ENCODE measurements at places on chromosomes 6 and 20.

DNA sequence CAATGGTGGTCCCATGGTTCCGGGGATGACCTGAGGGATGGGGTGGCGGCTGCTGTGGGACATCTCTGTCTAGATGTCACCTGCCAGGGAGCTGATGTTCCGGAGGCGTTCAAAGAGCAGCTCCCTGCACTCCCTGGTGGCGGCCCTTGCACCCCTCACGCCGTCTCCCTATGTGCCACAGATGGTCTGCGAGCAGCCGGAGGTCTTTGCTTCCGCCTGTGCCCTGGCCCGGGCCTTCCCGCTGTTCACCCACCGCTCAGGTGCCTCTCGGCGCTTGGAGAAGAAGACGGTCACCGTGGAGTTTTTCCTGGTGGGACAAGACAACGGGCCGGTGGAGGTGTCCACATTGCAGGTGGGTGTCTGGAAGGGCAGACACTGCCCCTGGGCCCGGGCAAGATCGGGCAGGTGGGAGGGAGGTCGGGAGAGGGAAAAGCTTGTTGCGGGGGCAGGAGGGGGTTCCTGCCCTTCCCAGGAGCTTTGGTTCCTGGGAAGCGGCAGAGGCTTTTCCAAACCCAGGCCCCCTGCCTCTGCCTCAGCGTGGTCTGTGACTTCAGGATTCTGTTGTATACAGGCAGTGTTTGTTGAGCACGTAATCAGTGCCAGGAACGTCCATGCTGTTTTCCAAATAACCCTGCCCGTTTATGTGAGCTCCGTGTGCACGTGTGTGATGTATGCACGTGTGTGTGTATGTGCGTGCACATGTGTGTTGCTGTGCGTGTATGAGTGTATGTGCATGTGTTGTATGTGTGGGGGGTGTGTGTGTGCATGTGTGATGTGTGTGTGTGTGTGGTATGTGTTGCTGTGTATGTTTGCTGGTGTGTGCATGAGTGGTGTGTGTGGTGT lies 1.9 kb downstream of the NPEPL1 start:
- no peak for DNase-seq

GRCh38 chr6:8628063-8628462 lies 192.7 kb upstream of the SLC35B3 start:
- DNase-seq = no peak

DNA sequence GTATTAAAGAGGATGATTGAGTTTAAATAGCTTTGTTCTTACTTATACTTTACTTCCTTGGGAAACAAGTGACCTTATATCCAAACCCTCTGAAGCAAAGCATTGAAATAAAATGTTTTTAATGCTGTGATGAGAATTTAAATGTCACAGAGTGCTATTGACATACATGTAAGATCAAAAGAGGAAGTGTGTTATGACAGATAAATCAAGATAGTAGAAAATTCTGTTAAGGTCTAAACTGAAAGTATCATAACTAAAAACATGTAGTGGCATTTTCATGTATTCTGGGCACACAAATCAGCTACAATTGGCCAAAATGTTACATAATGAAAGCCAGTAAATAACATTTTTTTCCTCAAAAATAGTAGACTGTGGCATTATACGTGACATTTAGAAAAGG lies 318.0 kb downstream of the GRIK2 start:
- no peak for DNase-seq

DNA sequence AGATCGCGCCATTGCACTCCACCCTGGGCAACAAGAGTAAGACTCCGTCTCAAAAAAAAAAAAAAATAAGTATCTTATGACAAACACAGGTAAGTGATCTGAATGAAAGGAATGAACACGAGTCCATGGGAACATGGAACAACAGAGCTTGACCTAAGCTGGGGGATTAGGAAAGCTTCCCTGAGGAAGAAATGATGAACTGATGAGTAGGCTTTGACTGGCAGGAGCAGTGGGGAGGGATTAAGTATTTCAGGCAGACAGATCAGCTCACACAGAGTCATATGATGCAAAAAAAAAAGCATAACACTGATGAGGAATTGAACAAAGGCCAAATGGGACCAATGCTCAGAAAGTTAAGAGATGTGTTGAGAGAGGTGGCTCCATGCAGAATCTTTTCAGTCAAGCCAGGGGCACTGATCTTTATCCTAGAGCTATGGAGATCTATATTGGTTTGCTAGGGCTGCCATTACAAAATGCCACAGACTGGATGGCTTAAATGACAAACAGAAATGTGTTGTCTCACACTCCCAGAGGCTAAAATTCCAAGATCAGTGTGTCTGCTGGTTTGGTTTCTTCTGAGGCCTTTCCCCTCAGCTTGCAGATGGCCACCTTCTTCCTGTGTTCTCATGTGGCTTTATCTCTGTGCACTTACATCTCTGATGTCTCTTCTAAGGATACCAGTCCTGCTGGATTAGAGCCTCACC lies 85.6 kb downstream of the ANKRD6 start:
- no peak for DNase-seq

GRCh38 chr20:46230801-46231282 lies 77.5 kb downstream of the CDH22 start:
- DNase-seq = no peak

DNA sequence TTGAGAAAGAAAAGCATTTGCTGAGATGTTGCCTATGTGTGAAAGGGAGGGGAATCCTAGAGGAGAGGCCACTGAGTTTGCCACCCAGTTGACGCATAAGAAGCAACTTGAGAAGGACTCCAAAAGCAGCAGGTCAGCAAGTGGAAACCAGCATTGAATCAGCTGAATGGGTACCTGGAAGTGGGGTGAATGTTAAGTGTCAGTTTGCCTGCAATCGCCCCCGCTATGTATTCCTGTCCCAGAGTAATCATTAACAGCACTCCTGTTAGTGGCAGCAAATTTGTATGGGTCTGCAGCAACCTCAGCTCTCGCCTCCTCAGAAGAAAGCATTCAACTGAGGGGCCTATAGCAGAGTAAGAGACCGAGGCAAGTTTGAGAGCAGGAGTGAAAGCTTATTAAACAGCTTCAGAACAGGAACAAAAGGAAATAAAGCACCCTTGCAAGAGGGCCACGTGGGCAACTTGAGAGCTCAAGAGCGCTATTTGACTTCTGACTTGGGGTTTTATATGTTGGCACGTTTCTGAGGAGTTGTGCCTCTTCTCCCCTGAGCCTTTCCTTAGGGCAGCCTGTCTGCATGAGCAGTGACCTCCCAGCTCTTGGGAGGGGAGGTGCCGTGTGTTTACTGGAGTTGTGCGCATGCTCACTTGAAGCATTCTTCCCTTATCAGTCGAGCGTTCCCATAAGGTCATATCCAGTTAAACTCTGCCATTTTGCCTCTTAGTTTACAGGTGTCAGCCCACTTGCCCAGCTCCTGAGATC lies 122.6 kb upstream of the PHACTR1 start:
- DNase-seq = no peak

GRCh38 chr6:79396625-79397024 lies 140.6 kb downstream of the LCA5 start:
- DNase-seq = no peak

DNA sequence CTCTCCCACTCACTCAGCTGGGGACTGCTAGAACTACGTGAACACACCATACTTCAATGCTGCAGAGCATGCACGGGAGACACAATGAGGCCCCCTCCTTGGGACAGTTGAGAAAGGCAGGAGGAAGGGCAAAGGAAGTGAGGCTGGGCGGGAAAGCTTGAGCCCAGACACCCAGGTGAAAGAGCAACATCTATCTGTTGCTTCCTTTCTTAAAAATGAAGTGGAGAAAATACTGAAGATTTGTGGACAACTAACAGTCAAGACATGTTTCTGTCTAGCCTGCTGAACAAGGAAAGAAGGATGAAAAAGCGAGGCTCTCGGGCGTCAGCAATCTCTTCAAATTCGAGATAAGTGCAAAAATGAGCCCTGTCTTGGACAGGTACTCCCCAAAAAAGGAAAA lies 3.0 kb upstream of the NNAT start:
- no peak for DNase-seq

DNA sequence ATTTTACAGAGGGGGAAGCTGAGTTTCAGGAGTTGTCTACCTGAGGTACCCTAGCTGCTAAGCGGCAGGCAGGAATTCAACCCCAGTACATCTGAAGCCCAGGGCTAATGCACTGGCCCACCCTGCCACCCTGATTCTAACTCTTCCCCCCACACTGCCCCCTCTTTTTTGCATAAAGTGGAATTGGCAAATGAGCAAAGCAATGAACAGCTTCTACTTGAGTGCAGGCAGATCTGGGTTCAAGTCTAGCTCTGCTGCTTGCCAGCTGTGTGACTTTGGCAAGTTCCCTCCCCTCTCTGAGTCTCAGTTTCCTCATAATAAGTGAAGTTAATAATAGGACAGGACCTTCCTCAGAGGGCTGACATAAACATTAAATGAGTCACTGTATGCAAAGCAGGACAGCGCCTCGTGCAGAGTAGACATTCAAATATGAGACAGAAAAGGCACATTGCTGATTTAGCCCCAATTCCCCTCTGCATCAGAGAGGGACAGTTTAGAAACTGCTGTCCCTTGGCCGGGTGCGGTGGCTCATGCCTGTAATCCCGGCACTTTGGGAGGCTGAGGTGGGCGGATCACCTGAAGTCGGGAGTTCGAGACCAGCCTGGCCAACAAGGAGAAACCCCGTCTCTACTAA lies 4.7 kb downstream of the ADA start:
- no peak for DNase-seq

DNA sequence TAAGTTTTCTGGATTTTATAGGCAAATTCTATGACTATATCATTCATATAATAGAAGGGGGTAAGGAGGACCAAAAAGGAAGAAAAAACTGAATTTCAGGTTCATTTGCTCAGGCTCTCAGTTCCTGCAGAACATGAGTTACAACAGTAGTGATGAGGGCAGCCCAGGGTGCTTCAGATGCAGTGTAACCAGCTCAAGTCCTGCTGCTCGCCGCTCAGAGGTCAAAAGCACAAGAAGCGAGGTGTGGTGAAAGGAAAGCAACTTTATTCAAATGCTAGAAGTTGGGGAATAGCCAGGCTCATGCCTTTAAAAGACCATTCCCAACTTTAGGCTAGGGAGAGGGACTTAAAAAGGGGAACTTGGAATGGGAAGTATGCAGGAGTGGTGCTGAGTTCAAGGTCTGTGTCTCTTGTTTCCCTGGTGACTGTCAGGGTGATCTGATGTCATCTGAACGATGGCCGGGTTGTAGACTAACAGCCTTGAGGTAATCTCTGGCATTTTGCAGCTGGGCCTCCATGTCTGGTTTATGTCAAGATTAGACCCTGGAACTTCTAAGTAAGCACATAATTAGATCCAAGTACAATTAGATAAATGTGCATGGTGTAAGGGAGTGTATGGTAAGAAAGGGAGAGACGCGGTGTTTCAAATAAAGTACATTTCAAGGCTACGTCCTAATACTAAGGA lies 14.5 kb upstream of the SEC63 start:
- DNase-seq = no peak

DNA sequence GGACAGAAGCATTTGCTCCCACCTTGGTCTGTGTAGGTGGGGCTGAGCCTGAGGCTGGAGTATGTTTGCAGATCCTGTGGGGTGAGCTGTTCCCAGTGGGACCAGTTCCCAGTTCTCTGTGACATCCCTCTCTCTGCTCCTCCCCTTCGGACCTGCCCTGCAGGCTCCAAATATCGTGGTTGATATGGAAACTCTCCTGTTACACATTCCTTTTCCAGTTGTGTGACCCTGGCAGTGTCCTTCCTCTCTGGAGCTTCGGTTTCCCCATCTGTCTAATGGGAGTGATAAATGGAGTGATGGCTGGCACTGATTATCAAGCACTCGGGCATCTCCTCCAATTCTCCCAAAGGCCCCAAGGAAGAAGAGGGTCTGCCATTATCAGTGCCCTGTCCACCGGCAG lies 15.7 kb upstream of the TGM2 start:
- no peak for DNase-seq

DNA sequence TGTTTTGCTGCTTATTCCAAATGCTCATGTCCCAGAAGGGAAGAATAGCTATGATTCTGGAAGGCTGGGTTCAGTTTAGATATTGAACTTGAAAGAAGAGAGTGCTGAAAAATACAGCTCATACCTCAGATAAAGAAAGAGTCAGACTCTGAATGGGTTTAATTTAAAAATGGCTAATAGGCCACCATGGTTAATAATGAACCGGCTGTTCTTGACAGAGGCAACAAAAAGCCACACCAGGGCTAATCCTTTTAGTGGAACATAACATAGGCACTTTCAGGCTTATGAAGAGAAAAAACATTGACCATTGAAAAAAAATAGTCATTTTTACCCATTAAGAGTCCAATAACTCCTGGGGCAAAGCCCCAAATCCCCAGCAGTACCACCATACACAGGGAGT lies 59.4 kb downstream of the TNFRSF21 start:
- no peak for DNase-seq

- DNase-seq = no peak
Observed at GRCh38 chr6:97947841-97948240, 664.8 kb upstream of the MMS22L start.

GRCh38 chr20:10679269-10679668 lies 5.5 kb upstream of the JAG1 start:
- DNase-seq = no peak

- no peak for DNase-seq
Observed at GRCh38 chr6:5160206-5160605, 75.1 kb downstream of the PPP1R3G start.

- no peak for DNase-seq
Observed at GRCh38 chr20:52923123-52923937, 48.8 kb upstream of the TSHZ2 start.

GRCh38 chr20:22502731-22503191 lies 81.6 kb downstream of the FOXA2 start:
- DNase-seq = no peak

- DNase-seq = no peak
Observed at GRCh38 chr6:75374961-75375400, 90.4 kb upstream of the TMEM30A start.

- no peak for DNase-seq
Observed at GRCh38 chr6:45877970-45878590, 137.6 kb downstream of the CLIC5 start.

GRCh38 chr6:117985916-117986315 lies 78.9 kb downstream of the SLC35F1 start:
- no peak for DNase-seq

- no peak for DNase-seq
Observed at GRCh38 chr6:4599924-4600323, 176.3 kb upstream of the CDYL start.

DNA sequence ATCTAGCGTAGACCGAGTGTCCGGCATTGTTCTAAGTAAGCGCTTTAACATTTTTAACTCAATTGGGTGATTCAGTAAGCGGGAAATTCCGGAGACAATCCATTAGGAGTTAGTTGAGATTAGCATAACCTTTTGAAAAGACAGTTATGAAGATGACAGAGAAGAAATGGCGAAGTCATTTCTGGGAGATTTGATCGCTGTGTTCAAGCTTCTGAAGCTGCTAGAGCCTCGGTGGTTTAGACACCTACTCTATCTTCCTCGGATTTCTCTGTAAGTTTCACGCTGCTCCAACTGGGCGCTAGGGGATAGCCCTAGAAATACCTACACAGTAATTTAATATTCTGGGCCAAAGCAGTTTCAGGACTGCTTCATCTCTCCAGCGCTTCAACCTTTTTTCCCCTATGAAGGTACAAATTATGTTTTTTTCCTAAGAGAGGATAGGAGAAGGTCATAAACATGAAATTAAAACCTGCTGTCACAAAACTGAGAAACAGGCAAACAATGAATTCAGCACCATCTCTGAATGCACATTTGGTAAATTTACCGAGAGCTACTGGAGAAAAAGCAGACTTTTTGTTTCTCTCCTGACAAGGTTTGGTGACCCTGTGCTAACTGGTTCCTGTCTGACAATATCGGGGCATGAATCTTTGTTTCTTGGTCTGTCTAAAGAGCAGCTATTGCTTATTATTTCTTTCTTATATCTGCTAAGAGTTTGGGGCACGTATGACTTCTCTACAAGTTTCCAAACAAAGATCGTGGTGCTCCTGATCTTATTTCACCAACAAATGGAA lies 22.4 kb downstream of the ZNF311 start:
- DNase-seq = no peak

Measured in stimulated activated CD4-positive, alpha-beta T cell treated with anti-CD3 and anti-CD28 coated beads, Interleukin-15, amount 100 ng/mL, for 48 hours (primary cell).